ENCODE measurements at places on chromosomes 7 and 10.

GRCh38 chr10:17504547-17505245 is 50.3 kb upstream of the ST8SIA6 start:
- DNase-seq = no peak

GRCh38 chr7:94206295-94206694 is 188.4 kb upstream of the COL1A2 start:
- DNase-seq = no peak

- no peak for DNase-seq
These were observed 93.5 kb downstream of the ADARB2 start for GRCh38 chr10:1643908-1644179.

DNA sequence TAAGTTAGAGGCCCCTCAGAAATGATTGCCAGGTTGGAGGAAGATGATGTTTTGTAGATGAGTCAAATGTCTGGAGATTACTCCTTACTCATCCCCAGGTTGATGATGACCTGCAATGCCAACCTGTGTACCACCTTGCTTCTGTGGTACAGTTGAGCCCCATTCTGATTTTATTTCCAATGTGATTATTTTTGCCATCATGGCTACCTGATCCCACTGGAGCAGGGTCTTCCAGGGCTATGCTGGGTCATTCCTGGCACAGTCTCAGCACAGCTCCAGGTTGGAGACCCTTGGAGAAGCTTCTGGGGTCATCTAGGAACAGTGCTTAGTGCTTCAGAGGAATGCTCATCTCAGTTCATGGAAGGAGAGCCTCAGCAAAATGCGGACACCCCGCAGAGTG is 34.3 kb downstream of the LRRC18 start:
- no peak for DNase-seq

DNA sequence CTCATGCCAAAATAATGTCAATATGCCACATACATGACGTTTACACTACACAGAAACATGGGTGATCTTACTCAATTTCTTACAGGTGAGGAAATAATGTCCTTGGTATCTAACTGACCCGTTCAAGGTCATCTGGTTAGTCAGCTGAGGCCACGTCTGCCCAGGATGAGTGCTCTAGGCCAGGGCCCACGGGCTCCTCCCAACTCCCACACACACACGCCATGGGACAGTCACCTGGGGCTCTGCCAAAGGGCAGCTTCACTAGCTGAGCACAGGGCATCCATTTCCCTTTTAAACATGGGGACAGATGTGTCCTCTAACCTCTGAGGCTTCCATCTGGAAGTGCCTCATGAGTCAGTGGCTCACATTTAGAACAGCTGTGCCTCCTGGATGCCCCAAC is 123.9 kb downstream of the TNS3 start:
- DNase-seq = no peak

GRCh38 chr7:135257790-135258189 is 24.2 kb downstream of the STRA8 start:
- DNase-seq = no peak

- no peak for DNase-seq
These were observed 30.5 kb downstream of the LRMDA start for GRCh38 chr10:75461672-75462649.

GRCh38 chr10:994836-995558 is 6.8 kb downstream of the GTPBP4 start:
- DNase-seq = no peak

- no peak for DNase-seq
These were observed 418.9 kb downstream of the MDFIC start for GRCh38 chr7:115340828-115341227.

GRCh38 chr7:46756996-46757395 is 824.9 kb downstream of the TNS3 start:
- no peak for DNase-seq

DNA sequence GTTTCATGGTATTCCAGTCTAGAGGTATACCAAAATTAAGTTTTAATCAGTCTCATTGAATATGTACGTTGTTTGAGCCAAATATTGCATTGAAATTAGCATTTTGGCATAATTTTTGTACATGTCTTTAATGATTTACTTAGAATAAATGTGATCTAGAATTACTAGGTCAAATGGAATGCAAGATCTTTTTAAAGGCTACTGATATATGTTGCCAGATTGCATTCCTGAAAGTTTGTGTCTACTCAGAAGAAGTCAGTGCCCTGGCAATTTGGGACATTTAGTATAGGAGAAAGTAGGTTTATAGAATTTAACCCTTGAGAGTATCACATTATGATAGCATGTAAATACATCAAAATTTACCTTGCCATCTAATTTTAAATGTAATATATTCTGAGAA is 32.4 kb downstream of the KMT2E start:
- no peak for DNase-seq

DNA sequence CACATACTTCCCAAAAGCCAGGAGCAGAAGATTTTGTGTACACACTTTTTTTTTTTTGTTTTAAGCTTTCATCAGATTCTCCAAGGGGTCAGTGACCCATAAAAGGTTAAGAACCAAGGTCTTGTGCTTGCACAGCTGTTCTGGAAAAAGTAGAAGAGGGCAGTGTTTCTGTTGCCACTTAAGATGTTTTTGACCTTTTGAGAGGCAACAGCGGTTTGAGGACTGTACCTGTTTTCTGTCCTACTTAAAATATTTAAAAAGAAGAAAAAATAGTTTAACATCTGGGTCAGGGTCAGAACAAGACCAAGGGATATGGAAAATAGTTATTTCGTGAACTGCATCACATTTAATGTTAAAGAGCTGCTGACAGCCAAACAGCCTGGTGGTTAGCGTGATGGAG is 32.9 kb downstream of the AUTS2 start:
- DNase-seq = no peak

DNA sequence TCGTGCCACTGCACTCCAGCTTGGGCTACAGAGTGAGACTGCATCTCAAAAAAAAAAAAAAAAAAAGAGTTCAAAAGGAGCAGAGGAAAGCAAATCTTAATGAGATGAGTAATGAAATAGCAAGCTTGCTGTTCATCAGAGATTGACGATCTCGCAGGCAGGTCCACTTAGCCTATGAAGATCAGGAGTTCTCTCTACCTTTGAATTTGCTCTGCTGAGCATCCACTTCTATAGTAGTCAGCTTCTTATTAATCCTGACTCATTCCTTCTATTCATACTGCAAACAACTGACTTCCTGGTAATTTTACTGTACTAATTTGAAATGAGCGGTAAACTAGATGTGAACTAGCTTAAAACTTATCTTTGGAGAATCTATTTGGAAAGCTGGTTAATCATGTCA is 1014.6 kb downstream of the GATA3 start:
- no peak for DNase-seq

DNA sequence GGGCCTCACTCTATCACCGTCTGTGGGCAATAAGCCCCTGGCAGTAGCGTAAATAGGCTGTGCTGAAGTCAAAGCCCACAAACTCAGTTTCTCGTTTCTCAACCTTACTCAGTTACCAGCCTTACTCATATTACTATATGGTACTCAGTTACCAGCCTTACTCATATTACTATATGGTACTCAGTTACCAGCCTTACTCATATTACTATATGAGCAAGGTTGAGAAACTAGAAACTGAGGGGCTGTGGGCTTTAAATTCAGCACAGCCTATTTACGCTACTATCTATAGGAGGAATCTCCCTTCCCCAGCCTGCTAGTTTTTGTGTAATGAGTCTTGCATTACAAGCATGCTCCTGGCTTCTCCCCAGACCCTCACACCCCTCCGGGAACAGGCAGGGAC is 35.4 kb downstream of the CCDC3 start:
- no peak for DNase-seq

- DNase-seq = no peak
These were observed 982 bp downstream of the COBL start for GRCh38 chr7:51315393-51316261.

DNA sequence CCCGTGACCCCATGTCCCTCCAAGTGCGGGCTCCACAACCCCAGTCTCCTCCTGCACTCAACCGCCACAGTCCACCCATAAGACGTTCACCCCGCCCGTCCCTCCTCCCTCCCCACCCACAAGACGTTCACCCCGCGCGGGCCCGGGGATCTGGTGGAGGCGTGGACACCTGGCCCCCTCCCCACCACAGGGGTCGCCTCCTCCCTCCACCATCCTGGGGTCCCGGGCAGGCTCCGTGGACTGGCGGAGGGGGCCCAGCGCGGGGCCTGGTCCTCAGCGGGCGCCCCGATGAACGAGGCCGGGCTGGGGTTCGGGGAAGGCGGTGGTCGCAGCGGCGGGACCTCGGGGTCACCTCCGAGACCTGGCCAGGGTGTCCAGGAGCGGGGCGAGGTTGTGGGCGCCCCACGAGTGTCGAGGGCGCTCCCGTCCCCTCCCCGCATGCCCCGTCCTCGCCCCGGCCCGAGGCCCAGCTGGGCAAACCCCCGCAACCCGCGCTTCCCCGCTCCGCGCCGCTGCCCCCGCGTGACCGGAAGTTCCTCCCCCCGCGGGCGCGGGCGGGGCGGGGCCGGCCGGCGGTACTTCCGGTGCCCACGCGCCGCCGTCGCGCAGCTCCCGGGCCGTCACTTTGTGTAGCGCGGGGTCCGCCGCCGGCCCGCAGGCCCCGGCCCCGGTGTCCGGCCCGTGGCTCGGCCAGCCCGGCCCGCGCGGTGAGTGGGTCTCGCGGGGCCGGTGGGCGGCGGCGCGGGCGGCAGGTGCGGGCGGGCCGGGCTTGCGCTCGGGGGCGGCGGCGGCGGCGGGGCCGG is at the start of gene ZNF316:
Gene ZNF316, plus strand, starts transcription at position 578 of the 803 bp plus-strand sequence. CDS start 5,092 bp downstream, outside the sequence.
- DNase-seq = peak; percentile 62

GRCh38 chr7:7695111-7695817 is 23.1 kb downstream of the RPA3 start:
- DNase-seq = no peak

- DNase-seq = no peak
These were observed 6.6 kb upstream of the INSIG1 start for GRCh38 chr7:155291045-155291530.

- DNase-seq = no peak
These were observed 15.6 kb upstream of the TEX36 start for GRCh38 chr10:125698481-125698998.

DNA sequence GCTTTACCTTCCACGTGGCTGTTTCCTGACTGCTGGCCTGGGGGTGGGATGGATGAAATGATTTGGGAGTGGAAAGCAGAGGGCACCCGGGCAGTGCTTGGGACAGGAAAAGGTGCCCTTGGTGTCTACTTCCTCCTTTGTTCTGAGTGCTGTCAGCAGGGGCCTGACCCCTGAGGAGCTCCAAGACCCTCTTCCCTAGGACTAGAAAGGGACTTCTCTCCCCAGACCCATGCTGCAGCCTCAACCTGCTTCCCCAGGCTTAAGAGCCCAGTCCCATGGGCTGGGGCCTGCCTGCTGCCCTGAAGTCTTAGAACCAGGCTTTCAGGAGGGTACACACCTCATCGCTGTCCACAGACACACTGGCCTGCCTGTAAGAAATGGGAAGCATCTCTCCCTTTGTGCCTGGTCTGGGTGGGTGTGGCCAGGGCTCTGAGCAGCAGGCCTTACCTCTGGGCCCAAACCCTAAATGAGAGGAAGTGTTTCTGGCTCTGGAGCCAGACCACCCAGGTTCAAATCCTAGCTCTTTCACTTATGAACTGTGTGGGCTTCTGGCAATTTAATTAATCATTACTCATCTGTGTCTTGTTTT is 12.9 kb downstream of the CDH23 start:
- no peak for DNase-seq

DNA sequence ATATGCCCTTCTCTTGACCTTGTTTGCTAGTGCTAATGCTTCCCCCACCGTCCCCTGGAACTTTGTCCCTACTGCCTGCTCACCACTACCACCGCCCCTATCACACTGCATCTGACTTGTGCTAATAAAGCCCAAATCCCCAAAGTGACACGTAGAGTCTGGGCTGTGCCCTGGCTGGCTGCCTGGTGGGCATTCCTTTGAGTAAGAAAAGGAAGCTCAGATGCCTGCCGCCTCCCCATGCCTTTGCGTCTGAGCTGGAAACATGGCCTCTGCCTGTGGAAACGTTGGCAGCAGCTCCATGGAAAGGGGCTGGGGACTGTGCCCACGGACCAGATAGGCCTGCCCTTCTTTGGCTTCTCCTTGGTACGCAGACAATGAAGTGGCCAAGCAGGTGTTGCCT is 138.3 kb downstream of the CYP26A1 start:
- no peak for DNase-seq

DNA sequence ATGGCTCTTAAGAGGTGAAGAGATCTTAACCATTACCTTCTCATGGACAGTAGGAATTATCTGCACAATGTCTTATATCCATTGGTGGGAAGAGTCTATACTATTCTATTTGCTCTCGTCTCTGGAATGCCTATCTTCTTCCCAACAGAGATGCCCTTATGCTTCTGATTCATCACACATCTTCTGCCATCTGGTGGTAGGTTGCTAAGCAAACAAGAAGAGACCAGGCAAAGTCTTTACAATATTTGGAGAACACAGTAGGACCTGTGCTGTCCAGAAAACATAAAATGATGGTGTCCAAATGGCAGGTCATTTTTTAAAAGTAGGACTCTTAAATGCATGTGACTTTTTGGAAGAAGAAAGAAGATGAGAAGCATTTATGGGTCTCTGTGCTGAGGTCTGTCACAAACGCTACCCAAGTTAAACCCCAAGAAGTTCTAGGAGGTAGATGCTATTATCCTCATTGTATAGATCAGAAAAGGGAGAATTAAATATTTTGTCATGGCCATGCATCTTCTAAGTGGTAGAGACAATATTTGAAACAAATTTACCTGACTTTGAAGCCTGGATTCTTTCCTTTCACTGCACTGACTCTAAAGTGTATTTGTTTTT is 67.8 kb upstream of the NXPH1 start:
- no peak for DNase-seq

DNA sequence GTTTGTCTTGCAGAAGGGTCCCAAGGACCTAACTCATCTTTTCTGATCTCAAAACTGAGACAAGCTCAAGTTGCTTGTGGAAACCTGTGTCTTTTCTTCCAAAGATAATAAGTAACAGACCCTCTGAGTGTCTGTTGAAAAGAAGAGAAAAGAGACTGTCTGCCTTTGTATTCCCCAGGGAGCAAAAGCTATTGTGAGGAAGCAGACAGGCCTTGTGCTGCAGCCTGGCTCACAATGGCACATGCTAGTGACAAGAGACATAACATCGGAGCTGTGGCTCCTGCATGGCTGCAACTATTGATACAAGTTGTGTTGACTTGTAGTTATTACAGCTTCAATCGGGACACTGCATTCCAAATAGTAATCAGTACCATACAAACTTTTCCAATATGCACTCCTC is 202.9 kb downstream of the DKK1 start:
- DNase-seq = no peak

GRCh38 chr10:11631890-11632587 is 20.6 kb upstream of the USP6NL start:
- no peak for DNase-seq

GRCh38 chr10:14564268-14564744 is 210.4 kb downstream of the FAM107B start:
- no peak for DNase-seq
